CD4-positive, alpha-beta T cell treated with Interleukin-17A for 1 hour (primary cell): ENCODE measurements at places on chromosomes 1 and 21.

GRCh38 chr1:211928993-211929637 is 98.6 kb upstream of the LPGAT1 start:
- DNase-seq: no peak

DNA sequence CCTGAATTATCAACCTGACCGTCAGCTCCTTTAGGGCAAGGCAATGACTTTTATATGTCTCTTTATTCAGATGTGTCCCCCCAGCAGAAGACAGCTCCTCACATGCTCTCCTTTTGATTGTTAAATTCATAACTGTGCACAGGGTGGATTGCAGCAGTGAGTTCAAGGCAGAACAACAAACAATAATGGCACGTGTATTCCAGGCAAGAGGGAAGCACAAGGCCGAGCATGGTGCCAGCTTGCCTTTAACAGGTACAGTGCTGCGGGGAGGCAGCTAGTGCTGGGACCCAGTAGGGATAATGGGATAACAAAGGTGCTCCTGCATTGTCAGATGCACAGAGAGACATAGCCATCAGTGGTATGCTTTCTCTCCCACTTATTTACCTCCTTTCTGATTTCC is 248.4 kb downstream of the RHOU start:
- DNase-seq: no peak

DNA sequence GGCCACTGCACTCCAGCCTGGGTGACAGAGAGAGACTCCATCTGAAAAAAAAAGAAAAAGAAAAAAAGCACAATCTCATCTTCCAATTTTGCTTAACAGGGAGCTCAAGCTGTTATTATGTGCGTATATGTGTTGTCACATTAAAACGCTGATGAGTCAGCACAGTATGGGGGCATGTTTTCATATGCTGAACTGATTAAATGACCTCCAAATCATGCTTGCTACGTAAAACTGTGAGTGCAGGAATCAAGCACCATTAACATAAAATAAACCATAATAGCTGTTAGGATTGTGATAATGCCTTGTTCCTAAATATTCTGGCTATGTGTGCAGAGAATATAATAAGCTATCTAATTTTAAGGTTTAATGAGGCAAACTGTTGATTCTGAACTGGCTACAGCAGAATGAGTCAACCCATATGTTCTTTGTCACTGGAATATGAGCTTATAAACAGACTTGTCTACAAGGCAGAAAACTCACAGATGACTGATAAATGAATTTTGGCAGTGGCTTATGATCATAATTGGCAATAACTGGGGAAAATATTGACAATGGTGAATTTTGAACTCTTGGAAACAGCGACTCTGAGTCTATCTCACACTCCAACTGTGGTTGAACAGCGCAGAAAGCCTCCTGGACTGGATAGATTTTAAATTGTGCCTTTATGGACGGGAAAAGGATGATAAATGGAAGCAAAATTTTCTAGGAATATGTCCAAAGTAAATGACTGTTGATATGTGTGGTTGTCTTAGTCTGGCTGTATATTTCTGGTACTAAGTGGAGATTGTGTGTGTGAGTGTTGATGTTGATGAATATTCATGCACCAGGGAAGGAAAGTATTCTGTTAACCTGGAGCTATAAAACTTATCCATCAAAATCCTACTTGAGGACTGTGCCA is 75.5 kb downstream of the VCAM1 start:
- no peak for DNase-seq

- no peak for DNase-seq
These were observed 3.3 kb downstream of the RSRP1 start for GRCh38 chr1:25243907-25244306.

DNA sequence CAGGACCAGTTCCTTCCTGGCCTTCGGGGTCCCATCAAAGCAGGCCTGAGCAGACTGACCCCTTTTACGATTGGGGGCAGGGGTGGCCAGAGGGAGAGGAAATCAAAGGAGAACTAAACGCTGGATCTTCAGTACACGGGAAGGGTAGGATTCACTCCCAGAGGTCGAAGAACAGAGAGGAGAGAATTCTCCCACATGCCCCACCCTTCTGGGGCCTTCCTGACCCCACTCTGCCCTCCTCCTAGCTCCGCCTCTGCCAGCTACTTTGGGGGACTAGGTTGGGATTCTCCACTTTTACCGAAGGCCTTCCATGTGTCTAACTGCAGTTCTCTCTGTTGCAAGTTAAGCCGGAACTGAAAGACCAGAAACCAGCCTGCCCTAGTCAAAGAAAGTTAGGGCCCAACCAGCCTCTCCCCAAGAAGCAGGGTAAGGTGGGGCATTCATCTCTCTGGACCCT is 654 bp upstream of the ARHGEF2 start:
- DNase-seq: peak; percentile 35

DNA sequence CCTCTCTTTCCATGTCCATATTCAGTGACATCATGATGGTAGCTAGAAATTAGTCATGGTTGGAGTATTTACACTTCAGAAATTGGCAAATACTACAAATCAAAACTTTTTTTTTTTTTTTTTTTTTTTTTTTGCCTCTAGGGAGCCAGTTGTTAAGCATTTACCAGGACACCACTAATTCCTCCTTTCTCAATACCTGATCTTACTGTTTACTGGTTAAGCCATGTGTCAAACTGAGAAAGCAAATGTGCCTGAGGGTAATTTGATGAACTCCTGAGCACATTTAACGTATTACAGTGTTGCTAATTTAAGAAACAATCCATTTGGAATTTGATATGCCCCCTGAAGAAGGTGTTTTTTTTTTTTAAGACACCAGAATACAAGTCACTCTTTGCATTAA is 94.4 kb downstream of the DNM3 start:
- DNase-seq: no peak

GRCh38 chr1:151565502-151566189 is 25.5 kb downstream of the TUFT1 start:
- DNase-seq: no peak

DNA sequence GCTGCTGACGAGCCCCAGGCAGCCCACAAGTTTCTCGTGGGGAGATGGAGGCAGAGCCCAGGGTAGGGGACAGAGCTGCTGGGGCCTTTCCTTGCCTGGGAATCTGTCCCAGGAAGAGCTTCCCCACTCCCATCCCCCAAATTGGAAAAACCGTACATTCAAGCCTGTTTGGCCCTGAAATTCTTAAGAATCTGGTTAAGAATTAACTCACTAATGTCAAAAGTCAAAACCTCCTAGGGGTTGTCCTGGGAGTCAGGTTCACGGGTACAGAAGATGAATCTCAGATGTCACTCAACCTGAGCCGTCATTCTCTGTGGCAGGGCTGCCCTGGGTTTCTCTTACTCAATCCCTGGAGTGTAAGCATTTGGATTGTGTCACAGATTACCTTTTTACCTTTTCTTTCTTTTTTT is 8.4 kb downstream of the C1orf115 start:
- DNase-seq: no peak

DNA sequence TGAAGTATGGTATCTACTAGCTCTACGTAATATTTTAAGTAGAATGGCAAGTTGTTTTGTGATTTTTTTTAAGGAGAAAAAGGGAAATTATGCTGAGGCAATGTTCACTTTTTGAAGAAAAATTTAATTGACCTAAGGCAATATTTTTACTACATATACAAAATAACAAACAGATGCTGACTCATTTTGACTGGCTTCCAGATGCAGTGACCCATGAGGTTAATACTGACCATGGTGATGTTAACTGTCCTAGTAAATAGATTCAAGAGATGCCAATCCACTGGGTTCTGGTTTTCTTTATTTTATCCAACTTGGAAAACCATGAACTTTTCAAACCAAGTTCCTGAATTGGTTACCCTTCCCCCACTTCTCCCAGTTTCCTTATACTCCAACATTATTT is 154.9 kb downstream of the CRB1 start:
- DNase-seq: no peak

DNA sequence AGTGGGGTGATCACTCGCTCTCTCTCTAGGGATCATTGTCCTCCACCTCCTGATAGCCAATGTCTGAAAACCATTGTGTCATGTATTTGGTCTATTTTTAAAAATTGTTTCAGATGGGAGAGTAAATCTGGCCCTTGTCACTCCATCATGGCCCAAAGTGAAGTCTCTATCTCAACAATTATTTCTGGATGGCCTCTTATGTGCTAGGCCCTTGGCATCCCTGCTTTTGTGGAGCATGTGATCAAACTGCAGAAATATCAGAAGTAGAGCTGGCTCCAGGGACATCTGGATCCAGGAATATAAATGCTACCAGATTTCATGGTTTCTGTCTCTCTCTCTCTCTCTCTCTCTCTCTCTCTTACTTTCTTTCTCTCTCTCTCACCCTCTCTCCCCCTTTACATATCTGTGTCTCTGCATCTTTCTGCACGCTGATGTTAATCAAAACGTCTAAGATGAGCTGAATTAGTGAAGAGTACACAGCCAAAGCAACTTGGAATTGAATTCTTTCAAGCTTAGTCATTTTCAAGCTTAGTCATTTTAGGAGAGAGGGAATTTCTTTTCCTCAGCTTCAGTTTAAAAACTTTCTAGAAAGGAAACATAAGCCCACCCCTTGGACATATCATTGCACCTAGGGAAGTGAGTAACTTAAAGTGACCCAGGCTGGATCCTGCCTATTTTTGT is 47.4 kb upstream of the DOCK7 start:
- DNase-seq: no peak

GRCh38 chr1:228445490-228445842 is 28.8 kb upstream of the TRIM17 start:
- DNase-seq: no peak

- DNase-seq: no peak
These were observed 53.5 kb downstream of the ST3GAL3 start for GRCh38 chr1:43760745-43761317.

GRCh38 chr21:16194095-16194787 is 464.5 kb downstream of the USP25 start:
- DNase-seq: no peak

- DNase-seq: no peak
These were observed 22.6 kb upstream of the KCNQ4 start for GRCh38 chr1:40760984-40761383.

DNA sequence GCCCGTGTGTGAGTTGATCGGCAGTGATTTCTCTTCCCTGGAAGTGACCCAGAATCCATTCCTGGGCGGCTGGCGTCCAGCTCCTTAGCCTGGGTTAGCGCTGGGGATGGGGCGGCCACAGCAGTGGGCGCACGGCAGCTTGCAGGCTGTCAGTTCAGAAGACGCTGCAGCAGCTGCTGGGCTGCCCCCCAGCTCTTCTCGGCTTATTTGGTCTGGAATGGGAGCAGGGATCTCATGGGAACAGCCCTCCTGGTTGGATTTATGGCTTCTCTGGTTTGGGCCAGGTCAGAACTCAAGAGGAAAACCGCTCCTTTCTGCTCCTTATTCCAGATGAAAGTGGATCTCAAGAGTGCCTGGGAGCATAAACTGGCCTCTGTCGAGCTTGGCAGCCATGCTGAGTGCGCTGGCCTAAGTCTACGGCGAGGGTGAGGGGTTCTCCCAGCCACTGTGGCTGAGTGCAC is 148.2 kb downstream of the PRDM16 start:
- DNase-seq: no peak

GRCh38 chr1:233357595-233358397 is 30.3 kb downstream of the MAP3K21 start:
- no peak for DNase-seq

DNA sequence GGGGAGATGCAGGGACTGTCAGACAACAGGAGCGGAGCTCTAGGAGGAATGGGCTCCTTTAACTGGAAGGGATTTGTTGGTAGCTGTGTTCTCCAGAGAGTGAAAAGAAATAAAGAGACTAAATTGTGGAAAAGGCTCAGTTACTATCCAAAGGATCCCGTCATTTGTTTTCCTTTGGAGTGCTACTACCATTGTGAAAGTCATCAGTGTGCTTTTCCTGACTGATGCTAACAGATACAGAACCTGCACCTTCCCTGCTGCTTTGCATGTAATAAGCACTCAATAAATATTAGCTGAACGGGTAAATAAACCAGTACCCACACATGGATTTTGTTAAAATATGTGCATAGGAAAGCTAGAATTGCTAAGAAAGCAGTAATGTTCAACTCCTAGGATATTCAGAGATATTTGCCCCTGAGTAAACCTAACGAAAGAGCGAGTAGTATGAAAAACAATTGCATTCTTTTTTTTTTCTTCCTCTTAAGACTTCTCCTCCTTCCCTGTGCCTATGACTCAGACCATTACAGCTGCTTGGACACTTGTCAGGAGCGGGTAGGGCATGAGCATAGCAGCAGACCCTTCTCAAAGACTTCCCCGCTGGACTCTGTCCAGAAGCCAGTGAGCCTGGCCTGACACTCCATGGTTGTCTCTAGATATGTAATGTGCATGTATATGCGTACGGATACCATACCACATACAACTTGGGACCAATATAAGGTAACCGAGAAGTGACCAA is 41.7 kb downstream of the PTGFRN start:
- DNase-seq: no peak

DNA sequence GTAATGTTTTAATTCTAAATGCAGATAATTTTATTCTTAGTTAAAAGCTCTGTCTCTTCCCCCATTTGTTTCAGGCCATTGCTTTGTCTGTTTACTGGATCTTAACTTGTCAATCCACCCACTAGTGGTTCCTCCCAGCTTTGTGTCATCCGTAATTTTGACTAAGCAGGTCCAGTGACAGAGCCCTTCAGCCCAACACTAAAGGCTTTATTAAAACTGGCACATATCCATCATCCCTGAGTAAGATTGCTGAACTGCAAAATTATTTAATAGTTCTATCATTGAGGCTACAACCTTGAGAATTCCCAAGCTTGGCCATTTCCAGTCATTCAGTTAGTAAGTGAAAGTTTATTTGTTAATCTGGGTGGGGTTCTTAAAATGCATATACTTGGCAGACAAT is 96.7 kb downstream of the NGF start:
- no peak for DNase-seq

GRCh38 chr1:42085596-42085995 is 67.6 kb upstream of the GUCA2B start:
- no peak for DNase-seq

DNA sequence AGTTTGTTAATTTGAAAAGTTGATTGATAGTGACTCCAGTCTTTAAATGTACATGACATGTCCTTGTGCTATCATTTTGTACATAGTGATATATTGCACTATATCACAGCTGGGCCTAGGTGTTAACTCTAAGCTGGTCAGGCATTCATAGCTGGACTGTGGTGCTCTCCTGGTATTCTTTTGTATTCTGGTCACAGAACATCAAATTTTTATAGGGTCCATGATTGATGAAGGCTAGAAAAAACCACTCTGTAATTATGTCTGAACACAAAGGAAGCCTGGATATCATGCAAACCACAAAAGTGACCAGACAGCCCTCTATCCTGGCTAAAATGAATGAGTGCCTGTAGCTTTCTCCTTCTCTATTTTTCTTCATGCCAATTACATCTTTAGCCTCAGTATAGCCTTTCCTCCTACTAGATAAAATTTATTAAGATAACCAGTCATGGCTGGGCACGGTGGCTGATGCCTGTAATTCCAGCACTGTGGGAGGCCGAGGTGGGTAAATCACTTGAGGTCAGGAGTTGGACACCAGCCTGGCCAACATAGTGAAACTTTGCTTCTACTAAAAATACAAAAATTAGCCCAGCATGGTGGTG is 134.9 kb upstream of the B3GALT2 start:
- DNase-seq: no peak
